ENCODE measurements at places on chromosomes 5 and 9. TPM values are rescaled to one million over a fixed set of nuclear protein-coding genes. Genes with fewer than 3 reads are reported as not detected.

GRCh38 chr9:35229779-35230143, 68.0 kb downstream of the UNC13B start:
- no peak for DNase-seq

DNA sequence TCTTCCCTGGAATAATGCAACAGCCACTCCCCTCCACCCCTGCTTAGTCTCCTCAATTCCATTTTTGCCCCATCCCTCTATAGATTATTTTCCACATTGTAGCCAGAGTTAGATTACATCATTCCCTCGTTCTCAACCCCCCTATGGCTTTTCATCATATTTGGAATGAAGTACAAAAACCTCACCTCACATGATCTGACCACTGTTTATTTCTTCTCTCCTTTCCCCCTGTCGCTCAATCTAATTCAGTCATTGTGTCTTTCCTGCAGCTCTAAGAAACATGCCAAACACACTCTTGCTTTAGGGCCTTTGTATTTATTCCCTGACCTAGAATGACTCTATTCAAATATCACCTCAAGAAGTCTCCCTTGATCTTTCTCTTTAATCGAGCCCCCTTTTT, 22.6 kb upstream of the HK3 start:
- DNase-seq, result no peak

DNA sequence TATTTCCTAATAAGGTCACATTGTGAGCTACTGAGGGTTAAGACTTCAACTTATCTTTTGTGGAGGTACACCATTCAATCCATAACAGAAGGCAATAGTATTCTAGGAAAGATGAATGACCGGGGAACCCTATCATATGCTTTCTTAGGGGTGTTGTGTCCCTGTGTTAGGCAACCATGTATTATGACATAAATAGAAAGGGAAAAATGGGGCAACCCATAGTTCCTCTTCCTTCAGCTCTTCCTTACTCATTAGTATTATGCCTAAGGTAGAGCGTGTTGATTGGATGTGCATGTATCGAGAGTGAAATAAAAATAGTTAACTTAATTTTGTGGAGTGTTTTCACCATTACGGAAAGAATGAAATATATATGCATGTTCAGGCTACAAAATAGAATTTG, 6.0 kb upstream of the CCNJL start:
- no peak for DNase-seq

GRCh38 chr9:133421615-133422542, at the start of gene ADAMTS13:
TSS of gene ADAMTS13 (plus strand) at chr9:133422367. CDS start at chr9:133422444, 77 bp downstream.
- DNase-seq, result no peak

- no peak for DNase-seq
Observed at GRCh38 chr5:86968301-86968753, 299.4 kb upstream of the RASA1 start.

DNA sequence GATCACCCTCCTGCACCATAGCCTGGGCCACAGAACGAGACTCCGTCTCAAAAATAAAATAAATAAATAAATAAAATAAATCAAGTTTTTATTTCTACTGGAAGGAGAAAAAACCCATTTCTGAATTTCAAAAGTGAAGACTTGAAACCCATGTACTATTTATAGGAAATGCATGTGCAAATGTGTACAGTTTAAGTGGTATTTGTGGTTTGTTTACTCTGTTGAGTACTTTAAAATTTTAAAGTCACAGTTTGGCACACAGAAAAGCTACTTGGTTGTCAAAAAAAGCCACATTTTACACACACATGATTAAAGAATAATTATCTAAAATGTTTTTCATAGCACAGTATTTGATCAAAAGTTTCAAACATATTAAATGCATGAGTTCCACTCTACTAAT, 43.6 kb downstream of the NR3C1 start:
- no peak for DNase-seq

Gene MRPL36
- 62.5 TPM for total RNA-seq

DNA sequence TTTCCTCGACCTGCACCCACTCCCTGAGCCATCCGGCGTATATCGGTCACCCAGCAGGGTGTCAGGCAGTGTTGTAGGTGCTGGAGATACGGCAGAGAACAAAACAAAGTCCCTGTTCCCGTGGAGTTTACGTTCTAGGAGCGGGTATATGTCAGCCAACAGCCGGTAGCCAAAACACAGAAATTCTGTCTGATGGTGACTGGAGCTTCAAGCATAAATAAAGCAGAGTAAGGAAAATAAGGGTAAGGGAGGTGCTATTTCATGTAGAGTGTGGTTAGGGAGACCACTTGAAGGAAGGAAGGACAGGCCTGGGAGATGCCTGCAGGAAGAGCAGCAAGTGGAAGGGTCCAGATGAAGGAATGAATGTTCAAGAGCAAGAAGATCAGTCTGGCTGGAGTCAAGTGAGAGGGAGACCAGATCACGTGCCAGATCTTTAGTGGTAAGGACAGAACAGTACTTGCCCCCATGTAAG, 783 bp upstream of the ZFR start:
- no peak for DNase-seq

Gene CTSV
- 8.3 TPM for total RNA-seq

DNA sequence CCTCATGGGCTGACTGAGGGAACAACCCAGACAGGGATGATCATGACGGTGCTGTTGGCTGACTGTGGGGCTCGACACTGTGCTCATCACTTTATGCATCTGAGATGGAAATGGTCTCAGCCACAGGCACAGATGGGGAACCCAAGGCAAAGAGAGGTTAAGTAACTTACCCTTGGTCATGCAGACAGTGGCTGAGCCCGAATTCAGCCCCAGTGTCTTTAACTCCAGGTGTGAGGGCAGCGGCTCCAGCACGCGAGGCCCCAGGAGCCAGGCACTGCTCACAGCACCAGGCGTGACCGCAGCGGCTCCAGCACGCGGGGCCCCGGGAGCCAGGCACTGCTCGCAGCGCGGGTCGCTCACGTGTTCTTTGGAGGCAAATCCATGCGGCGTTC, 45.3 kb upstream of the FCN1 start:
- DNase-seq, result peak; percentile 45
